Substantia nigra (tissue), 51 donors: ENCODE measurements at places on chromosomes 1 and 21.

DNA sequence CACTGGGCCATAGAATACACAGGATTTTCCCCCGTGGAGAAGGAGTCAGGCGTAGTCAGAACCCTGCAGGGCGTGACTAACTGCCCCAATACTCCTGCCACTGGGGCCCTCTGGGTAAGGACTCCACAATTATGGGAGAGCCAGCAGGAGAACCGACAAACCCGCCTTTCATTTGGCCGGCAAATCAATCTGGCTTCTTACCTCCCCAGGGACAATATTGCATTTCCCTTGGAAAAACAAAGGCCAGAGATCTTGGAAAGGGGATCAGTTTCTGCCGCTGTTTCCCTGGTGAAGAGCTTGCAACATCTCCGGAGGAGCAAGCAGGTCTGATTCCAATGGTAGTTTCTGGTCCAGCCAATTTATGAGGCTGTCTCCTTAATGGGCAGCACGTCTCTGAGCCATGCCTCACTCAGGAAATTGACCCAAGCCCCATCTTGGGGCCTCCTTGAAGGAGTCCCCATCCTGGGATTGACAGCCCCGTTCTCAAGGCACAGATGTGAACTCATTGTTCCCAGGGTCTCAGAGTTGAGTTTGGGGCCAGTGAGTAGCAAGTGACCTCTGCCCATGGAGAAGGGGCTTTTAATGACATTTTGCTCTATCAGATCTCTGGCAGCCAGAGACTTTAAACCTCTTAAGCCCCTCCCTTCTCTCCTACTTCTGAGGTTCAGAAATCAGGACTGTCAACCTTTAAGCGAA, 4.3 kb downstream of the TRABD2B start:
- DNase-seq: no peak

DNA sequence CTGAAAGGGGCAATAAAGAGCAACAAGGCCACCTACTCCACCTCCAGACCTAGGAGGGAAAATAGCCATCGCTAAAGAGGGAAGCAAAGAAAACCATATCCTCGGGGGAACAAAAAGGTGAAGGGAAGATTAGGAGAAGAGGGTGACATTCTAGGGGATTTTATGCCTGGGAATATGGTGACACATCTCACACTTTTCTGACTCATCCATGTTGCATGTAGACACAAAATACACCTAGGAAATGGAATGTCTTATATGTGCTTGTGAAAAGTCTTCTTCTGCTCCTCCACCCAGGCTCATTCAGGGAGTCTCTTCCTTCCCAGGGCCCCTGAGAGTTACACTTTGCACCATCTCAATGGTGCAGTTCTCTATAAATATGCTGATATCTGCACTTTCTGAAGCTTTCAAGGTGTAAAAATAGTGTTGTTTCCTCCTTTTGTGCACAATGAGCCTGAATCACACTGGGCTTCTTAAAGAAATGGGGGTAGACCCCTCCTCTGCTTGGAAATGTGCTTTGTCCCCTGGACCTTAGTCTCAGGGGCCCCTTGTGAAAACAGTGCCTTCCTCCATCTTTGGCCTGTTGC, 195.9 kb downstream of the CYYR1 start:
- no peak for DNase-seq

DNA sequence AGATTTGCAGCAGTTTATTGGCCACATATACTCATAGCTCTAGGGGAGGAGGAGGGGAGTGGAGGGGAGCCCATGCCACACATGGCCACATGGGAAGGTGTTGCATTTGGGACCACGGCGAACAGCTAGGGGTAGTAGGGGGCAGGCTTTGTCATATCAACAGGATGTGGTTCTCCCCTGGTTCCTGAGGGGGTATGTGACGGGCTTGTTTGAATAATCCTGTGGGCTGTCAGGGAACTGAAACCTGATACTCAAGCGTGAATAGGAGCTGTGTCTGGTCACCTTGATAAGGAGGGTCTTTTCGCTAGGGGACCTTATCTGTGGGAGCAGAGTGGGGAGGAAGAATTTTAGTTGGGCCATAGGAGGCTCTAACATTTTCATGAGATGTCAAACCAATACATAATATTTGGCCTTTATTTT, 264.7 kb downstream of the CTH start:
- DNase-seq: no peak

DNA sequence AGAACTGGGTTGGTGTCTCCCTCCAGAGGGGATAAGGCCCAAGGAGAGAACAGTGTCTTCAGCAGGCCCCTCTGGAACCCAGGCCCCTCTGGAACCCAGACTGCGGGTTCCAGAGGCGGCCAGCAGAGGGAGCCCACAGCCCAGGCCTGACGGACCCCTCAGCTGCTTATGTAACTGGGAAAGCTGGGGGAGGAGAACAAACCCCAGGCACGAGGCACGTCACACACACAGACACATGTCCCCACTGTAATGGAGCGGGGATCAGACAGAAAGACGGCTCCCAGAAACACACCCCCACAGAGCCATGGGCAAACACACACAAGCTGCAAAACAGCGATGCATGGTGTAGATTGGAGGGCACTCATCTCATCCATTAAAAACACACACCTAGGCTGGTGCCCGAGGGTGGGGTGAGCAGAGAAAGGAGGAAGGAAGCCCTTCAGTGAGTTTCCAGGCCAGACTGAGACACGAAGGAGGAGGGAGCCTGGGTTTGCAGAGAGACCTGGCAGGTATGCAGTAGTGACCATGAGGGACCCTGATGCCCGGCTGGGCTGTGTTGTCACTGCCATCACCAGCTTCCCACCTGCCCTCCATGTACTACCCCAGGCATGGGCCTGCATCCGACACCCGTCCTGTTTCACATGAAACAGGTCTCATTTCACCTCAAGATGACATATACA, 2.8 kb upstream of the IGSF8 start:
- peak; percentile 50 for DNase-seq

- no peak for DNase-seq
These were observed 36.7 kb downstream of the NEK2 start for GRCh38 chr1:211638689-211639101.

DNA sequence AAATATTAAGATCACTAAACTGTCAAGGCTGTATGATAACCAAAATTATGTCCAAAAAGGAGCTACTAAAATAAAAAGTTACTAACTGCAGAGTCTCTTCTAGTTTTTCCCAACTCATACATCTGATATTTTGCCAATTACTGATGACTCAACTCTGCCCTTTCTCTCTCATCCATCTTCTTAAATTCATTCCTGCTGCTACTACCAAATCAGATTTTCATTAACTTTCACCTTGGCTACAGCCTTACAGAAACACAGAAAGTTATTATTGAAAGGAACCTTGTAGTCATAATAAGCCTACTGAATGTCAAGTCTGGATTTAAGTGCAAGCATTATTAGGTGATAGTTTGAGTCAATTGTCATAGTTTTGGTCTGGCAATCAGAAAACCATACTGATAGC, 273.1 kb downstream of the DPYD start:
- DNase-seq: no peak

DNA sequence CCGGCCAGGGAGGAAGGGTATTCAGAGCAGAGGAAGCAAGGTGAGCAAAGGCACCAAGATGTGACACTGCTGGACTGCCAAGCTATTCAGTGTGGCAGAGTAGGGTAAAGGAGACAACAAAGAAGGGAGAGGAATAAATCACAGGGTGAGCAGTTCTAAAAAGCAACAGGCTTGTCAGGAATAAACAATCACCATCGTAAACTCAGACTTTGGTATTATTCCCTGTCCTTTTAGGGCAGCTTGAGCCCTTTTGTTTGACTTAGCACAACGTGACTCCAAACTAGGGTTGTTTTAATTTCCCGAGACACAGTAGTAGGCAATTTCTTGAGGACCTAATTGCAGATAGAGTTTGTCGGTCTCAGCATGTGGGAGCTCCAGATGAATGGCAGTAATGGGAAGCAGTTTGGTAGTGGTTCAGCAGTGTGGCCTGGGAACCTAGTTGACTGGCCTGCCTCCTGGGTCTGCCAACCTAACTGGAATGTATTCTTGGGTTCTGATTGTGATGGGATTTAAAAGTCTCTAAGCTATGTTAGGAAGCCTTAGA, 4.3 kb downstream of the CR1L start:
- DNase-seq: no peak

GRCh38 chr1:205538235-205538840, 33.9 kb downstream of the CDK18 start:
- DNase-seq: no peak

DNA sequence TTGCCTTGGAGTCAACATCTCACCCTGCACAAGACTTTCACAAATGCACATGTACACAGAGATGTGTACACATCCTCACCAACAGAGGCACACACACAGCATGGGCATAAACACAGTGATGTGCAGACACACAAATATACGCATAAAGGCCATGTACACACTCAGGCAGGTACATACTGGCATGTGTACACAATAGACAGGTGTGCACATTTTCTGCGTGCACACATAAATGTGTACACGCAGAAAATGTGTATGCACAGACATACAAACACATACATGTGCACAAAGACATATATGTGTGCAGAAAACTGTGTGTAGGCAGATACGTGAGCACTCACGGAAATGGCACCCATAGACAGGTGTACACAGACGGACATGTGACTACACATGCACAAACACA, 85.3 kb upstream of the ZBTB40 start:
- DNase-seq: no peak

- no peak for DNase-seq
These were observed 134.0 kb upstream of the ETS2 start for GRCh38 chr21:38671773-38672172.

GRCh38 chr1:118649369-118650106, 338.6 kb downstream of the TBX15 start:
- no peak for DNase-seq

DNA sequence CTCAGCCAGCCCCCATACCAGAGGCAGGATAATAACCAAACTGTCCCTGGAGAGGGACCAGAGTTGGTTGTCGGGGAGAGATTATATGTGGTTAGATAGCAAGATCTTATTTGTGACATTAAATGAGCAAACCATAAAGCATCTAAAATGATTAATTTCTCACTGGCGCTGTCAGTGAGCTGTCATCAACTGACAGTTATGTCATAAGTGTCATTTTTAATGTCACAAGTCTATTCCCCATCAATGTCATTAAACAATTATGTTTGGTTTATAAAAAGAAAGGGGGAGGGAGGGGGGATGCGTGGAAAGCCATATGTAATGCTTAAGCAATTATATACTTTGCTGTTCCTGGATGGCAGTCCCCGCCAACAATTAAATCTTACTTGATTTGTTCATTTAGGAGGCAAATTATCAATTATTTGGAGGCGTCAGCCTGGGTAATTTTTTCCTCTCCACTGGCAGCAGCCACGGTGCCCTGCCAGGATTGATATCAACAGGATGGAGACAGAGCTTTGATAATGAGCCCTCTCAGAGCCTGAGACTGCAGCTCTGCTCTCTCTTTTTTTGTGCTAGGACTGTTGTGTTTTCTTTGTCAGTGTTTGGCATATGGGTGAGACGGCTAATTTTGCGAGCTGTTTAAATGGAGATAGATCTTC, 333.6 kb upstream of the CAMK1G start:
- no peak for DNase-seq

DNA sequence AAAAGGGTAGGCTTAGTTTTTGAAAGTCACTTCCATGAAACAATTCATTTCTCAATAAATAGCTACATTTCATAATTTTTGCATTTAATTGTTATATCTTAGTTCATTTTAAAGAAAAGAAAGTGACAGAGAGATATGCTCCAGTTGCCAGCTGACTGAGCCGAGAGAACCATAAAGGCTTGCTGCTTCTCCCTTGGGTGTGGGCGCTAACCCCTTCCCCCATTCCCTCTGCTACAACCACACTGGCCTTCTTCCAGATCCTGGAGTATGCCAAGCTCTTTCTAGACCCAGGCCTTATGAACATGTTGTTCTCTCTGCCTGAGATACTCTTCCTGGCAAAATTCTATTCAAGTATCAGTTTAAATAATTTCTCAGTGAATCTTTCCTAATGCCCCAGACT, 12.3 kb downstream of the SORT1 start:
- no peak for DNase-seq

DNA sequence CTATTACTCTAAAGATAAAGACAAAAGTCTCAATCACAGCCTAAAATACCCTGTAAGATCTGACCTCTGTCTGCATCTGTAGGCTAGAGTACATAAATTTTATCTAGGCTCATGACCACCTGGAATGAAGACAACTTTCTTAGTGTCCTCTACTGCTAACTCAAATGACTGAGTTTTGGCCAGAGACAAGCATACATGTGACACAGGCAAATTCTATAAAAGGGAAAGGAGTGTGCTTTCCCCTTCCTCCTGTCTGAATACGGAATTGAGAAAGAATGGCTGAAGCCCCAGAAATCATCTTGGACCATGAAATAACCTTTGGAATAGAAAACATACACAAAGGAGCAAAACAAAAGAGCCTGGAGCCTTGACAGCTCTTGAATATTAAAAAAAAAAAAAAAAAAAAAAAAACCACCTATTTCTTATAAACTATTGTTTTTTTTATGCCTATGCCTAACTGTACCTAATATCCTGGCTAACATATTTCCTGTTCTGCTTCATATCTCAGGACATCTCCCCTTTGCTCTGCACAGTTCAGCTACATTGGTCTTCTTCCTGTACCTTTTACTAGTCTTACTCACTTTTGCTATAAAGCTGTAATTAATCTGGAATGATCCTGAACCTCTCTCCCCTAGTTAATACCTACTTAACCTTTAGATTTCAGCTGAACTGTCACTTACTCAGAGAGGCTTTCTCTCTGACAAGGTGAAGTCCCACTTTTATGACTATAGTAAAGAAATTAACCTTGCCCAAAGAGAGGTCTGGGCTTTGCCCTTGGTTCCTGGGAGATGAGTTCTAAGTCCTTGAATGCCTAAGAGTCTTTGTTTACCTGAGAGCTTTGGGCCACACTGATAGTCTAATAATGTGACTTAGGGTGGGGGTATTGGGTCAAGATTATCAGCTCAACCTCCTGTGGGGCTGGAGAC, 16.1 kb downstream of the UCHL5 start:
- DNase-seq: no peak

- no peak for DNase-seq
These were observed 390.4 kb downstream of the TGFB2 start for GRCh38 chr1:218735436-218736032.

DNA sequence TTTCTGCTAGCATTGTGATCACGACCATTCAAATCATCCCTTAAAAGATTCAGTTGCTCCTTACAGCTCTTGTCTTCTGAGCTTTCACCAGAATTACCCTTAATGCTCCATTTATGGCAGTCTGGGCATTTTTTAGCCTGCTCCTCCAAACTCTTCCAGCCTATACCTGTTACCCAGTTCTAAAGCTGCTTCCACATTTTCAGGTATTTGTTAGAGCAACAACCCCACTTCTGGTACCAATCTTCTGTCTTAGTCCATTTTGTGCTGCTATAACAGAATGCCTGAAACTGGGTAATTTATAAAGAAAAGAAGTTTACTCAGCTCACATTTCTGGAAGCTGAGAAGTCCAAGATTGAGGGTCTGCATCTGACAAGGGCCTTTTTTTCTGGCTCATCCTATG, 17.2 kb downstream of the MYBPH start:
- DNase-seq: no peak
